Kidney epithelial cell (primary cell): ENCODE measurements at places on chromosomes 5 and 9. TPM values are rescaled to one million over a fixed set of nuclear protein-coding genes. Genes with fewer than 3 reads are reported as not detected.

DNA sequence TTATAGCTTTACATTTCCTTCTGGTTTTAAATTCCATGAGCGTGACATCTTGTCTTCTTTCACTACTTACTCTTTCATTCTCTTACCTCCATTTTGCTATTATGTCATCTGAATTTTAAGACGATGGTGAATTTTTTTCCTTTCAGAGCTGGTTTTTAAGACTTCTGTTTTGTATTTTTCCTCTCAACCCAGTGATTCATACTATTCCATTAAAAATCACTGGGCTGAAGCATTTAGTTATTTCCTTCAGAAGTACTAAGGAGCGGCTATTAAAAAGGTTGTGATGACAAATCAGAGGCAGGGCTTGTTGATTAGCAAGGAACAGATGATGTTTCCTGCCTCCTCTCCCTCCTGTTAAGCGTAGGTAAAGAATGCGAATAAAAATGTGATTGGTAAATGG, 16.5 kb downstream of the AGXT2 start:
- DNase-seq: peak; percentile 84

The TRPM6 gene
- total RNA-seq: 0.07 and 0.21 TPM in 2 replicates

DNA sequence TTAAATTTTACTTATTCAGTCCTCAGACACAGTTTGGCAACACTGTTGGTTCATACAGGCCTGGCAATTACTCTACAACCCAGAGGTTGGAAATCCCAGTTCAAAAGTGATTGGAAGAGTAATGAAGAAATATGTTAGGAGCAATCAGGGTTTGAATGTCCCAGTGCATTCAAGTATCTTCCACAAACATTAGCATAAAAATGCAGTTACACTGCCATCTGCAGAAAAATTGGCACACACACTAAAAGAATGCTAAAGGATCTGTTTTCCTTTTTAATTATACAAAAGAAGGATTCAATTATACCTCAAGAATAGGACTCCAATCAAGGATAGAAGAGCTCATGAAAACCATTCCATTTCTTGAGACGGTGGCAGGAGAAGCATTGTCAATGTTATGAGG, 130.2 kb downstream of the DNAH5 start:
- DNase-seq: no peak

The SNCAIP gene
- 3.0 and 3.1 TPM in 2 replicates for total RNA-seq

DNA sequence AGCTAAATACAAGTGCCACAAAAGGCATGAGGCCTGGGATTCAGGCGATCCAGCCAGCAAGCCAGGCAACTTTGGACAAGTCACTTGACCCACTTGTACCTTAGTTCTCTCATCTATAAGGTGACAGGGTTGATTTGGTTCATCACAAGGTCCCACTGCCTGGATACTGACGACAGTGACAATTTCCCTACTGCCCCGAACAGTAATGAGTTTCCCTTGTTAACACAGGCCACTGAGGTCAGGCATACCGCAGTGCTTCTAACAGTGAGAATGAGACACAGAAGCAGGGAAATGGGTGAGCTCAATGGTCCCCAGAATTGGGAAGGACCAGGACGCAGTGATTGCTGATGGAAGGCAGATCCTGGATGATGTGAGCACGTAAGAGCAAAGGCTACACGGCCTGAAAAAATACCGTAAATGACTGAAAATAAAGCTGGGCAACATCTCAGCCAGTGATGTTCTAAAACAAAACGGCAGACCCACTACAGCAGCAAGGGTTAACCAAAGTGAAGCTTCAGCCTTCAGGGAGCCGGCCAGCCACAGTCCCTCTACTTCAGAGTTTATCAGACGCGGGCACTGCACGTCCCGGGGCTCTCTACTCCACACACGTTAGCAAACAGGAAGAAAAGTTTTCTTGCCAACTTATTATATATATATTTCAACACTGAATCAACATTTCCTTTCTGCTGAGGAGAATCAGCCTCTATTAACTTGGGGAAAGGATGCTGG, 846 bp downstream of the MGAT1 start:
- no peak for DNase-seq

The NAA35 gene
- total RNA-seq: 25.3 and 30.3 TPM in 2 replicates

- no peak for DNase-seq
Measured at GRCh38 chr9:108709126-108709525, 146.7 kb downstream of the ACTL7B start.

The OLFM1 gene
- total RNA-seq: 0.96 and 2.1 TPM in 2 replicates

DNA sequence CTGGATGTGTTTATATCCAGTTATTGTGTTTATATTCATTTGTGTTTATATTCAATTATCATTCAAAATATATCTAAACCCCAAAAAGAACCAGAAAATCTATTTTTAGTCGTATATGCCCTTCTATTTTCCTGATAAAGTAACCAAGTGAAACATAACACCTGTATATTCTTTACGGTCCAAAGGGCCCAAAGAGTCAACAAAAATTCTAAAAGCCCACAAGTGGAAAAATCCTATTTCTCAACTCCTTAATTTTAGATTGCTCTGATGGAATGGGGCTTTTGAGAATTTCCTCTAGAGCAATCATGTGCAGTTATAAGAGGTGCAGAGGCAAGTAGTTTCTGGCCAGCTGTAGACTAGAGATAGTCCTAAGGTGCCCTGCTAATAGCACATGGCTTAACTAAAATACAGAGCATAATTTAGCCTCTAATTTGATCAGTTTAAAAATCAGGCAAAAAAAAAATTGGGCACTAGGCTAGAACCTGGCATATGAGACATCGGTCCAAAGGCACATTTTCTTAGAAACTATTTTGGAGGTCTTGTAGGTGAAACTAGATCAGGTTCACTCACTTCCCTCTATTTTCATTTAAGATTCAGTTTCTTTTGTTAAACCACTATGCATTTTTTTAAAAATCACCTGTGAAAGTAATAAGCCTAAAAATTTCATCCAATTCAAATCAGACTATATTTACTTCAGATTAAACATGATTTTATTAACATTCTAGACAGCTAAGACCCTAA, 256.0 kb downstream of the FBXL17 start:
- no peak for DNase-seq

The RFESD gene
- 0.21 and 0.41 TPM in 2 replicates for total RNA-seq

DNA sequence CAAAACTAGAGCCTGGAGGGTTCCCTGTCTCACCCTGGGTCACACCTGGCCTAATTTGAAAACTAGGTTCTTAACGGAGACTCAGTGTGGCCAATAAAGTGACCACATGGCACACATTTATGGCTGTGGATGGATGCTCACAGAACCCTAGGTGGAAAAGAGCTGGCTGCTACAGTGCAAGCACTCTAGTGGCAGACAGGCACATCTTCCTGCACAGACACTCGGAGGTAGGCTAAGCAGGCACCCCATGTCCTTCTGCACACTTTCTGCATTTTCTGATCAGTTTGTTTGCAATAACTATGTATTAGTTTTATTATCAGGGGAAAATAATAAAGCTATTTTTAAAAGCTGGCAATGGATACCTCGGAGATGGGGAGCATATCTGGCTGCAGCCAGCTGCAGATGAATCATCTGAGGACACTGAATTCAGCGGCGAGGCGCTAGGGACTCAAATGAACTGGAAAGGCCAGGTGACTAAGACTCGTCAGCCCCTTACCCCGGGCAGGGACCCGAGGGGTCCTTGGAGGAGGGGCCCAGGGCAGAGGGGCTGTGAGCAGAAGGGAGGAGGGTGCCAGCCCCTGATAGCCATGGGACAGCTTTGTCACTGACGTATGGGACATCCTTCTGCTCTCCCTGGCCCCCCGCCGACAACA, 96.2 kb downstream of the OLFM1 start:
- DNase-seq: no peak

DNA sequence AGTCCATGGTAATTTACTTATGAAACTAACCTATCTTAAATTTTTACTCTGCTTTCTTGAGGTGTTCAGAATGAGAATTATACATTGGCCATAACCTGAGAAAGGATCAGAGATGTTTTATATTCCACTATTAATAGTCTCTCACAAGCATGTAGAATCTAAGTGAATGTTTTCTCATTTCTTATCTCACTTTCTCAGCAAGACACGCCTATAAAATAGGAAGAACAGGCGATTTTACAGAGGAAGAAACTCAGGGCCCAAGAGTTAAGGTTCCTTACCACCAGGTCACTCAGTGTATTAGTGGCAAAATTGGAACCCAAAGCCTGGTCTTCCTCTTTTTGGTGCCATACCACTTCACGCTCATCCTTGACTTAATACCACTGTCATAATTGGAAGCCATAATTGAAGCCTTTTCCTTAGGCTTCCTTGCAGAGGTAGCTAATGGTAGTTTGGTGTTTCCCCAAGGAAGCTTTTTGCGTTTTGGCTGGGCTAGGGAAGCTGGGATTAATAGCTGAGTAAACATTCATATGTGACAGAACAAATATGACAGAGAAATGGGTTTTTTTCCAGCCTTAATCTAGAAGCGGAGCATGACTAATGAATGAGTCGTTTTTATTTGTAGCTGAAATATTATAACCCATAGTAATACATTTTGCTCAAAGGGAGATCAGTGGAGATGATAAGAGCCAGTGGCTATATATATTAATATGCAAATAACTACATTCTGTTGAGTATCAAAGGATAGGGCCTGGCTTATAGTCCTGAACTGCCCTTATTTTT, 16.9 kb downstream of the HMGXB3 start:
- no peak for DNase-seq

The SOX30 gene
- total RNA-seq: 0.08 TPM in 1 of 2 replicates, not detected in the other
